ENCODE measurements at places on chromosomes 6 and 20.

DNA sequence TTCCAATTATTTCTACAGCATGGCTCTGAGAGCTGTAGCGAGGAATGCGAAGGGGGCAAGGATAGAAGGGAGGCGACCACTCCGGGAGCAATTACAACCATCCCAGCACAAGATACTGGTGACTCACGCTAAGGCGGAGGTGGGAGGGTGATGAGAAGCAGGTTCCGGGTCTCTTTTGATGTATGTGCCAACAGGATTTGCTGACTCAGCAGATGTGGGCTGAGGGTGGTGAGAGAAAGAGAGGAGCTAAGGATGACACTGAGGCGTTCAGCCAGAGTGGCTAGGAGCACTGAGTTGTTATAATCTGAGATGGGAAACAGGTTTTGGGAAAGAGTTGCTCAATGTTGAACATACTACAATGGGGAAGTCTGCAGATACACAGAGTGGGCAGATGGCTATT is 9.3 kb upstream of the TXNDC5 start:
- DNase-seq: peak; percentile 29

DNA sequence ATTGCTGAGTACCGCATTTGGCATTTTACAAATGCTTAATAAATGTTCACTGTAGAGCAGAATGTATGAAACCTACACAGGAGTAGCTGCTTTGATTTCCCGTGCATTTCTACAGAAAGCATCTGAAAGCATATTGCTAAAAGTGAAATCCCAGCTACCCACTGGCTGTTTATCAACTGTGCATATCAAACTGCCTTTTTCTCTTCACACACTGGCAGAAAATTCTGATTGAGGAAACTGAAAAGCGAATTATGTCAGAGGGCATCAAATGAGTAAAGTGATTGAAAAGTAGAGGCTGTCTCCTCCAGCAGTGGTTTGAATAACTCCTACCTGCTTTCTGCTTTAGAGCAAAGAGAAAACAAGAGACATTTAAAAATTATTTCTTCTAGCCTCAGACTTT is 28.0 kb downstream of the STX11 start:
- DNase-seq: no peak

GRCh38 chr20:57180954-57181353 is 85.5 kb downstream of the BMP7 start:
- DNase-seq: no peak

DNA sequence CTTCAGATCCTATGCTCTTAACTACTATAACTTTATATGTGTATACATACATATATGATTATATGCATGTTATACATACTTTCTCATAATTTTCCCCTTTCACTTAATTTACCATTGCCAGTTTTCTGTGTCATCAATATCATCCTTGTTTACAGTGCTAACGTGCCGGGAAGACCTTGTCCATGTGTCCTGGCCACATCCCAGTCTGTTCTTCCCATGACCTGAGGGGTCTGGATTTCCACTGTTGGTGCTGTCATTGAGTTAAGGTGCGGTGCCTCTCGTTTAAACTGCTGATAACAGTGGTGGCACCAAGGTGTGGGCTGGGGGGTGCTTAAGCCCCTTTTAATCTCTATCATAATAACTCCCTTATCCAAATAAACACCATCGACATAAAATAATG is 8.5 kb upstream of the SDCBP2 start:
- no peak for DNase-seq

- DNase-seq: no peak
These were observed 310.8 kb downstream of the BMP7 start for GRCh38 chr20:56955680-56956079.

All from stimulated activated CD4-positive, alpha-beta T cell treated with anti-CD3 and anti-CD28 coated beads, Interleukin-12 subunit alpha, Interleukin-12 subunit beta, amount 100 ng/mL, for 24 hours (primary cell).